ENCODE measurements at places on chromosomes 1 and 21.

GRCh38 chr1:147539122-147539575 is 2.2 kb upstream of the BCL9 start:
- no peak for DNase-seq

- no peak for DNase-seq
These were observed 49.4 kb upstream of the RGS7 start for GRCh38 chr1:241406421-241406820.

- DNase-seq: no peak
These were observed 33.9 kb upstream of the ATP2B4 start for GRCh38 chr1:203592730-203593129.

DNA sequence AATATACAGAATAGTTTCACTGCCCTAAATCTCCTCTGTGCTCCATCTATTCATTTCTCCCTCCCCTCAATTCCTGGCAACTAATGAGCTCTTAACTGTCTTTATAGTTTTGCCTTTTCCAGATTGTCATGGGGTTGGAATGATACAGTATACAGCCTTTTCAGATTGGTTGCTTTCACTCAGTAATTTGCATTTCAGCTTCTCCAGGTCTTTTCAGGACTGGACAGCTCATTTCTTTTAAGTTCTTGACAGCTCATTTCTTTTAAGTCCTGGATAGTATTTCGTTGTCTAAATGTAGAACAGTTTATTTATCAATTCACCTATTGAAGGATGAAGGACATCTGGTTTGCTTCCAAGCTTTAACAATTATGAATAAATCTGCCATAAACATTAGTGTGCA is 22.6 kb downstream of the KRTAP21-3 start:
- DNase-seq: no peak

- DNase-seq: no peak
These were observed 155.2 kb downstream of the PEX14 start for GRCh38 chr1:10629816-10630571.

DNA sequence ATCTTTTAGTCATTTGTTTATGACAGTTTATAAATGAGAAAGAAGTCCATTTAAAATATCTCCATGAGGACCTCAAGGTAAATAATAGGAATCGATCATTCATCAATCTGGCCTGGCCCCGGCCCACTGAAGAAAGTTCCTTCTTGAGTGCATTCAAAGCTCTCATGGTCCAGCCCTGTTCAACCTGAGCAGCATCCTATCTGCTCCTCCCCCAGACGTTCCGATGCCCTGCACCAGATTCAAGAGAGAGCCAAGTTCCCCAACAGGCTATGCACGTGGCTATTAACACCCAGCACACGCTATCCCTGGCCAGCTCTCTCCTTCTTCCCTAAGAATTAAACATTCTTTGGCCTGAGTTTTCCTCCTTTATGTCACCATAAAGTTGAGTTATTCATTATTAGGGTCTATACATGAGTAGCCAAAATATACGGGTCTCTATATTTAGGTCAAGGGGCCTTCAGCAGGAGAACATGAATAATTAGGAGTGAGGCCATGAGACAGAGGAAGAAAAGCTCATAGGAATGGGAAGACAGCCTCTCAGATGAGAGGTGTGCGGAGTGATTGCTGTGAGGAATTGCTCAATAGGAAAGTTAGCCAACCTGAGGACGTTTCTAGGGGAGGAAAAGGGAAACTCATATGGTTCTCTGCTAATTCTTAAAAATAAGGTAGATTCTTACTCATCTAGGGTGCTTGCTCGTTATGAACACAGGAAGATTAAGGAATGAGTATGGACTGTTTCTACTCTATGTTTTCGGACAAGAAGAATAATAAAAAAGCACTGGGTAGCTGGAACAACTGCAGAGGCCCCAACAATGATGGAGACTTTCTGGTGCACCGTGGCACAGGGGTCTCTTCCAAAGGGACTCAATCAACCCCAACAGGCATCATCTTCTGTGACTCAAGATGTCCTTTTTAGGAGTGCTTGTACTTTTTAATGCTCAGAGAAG is 23.6 kb downstream of the RUNX1 start:
- DNase-seq: no peak
